ENCODE measurements at places on chromosomes 1 and 21. TPM values are rescaled to one million over a fixed set of nuclear protein-coding genes. Genes with fewer than 3 reads are reported as not detected.

- peak; percentile 8 for DNase-seq
Measured at GRCh38 chr1:97630281-97630680, 290.6 kb downstream of the DPYD start.

DNA sequence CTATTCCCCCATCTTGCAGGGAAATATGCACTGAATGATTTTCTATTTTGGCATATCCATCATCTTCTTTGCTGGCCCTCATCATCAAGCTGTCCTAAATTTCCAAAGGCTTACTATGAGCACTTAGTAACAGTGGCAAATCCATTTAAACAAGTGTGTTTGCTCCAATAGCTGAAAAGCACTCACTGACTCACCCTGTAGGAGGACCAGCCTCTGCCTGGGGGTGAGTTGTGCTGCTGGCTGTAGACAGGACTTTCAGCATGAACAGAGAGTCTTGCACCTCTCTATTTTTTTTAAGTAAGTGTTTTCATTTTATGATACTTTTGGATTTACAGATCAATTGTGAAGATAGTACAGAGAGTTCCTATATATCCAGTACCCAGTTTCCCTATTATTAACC, 97.3 kb downstream of the SLC35F3 start:
- DNase-seq, result no peak

DNA sequence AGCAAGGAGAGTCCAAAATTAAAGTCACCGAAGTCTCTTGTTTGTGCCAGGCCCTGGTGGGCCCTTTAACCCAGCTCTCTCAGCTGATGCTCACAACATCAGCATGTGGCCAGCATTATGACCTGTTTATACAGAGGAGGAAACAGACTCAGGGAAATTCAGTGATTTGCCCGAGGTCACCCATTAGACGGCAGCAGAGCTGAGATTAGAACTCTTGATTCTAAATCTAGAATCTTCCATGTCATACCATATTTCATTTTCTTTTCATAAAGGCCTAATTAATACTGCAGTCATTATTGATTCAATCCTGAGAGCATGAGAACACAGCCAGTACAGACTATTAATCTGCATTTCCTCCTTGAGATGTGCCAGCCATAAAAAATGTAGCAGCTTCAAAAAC, 63.7 kb downstream of the KCNN3 start:
- no peak for DNase-seq

- DNase-seq, result no peak
Measured at GRCh38 chr1:217009376-217009775, 286.1 kb upstream of the ESRRG start.

DNA sequence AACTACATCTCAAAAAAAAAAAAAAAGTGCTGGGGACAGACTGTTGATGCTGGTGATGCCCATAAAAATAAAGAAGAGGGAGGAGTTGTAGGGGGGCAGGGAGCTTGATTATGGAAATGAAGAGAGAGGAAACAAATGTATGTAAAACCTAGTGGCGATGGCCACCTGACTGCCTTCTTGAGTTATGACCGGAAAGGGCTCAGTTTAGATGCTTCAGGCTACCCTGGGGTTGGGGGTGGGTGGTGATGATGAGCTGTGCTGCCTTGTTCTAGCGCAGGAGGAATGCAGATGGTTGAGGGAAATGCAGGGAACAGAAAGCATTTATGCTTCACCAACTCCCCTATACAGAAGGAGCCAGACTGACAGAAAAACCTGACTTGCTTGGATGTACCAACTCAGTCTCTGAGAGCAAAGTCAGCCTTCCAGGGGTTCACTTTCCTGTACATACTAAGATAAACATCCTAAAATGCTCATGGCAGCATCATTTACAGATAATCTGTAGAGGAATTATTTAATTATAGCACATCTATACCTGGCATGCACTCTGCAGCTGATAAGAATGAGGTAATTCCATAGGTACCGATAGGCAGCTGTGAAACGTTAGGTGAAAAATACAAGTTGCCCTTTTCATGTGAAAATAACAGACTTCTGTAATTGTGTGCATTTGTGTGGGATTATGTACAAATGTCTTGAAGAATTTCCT, 8.0 kb upstream of the BCAR3 start:
- DNase-seq, result no peak

GRCh38 chr1:69081668-69082067, 486.1 kb upstream of the LRRC7 start:
- no peak for DNase-seq

GRCh38 chr1:110708974-110709440, 34.3 kb upstream of the KCNA3 start:
- no peak for DNase-seq

- no peak for DNase-seq
Measured at GRCh38 chr1:170162459-170163246, 16.9 kb downstream of the NTMT2 start.

GRCh38 chr1:11453742-11454491, 25.0 kb upstream of the DISP3 start:
- no peak for DNase-seq

GRCh38 chr1:13805431-13805830, 105.4 kb downstream of the PRDM2 start:
- no peak for DNase-seq

BATF3 gene
- total RNA-seq, result 1.7 TPM

Measured in dermis blood vessel endothelial cell (primary cell).